ENCODE measurements at places on chromosomes 6 and 20. TPM values are rescaled to one million over a fixed set of nuclear protein-coding genes. Genes with fewer than 3 reads are reported as not detected.

DNA sequence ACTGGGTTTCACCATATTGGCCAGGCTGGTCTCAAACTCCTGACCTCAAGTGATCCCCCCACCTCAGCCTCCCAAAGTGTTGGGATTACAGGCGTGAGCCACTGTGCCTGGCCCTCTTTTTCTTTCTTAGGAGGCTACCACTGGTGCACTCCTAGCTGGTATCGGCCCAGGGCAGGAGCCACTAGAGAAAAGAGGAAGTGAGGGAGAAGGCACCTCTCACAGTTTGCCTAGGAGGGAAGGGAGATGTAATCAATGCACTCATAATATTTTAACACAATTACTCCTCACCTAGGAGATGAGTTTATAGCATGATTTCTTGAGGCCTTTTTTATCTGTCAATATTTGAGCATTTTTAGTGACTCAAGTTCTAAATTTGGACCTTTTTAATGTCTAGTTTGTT is 189.0 kb upstream of the SOX4 start:
- DNase-seq, result no peak

GRCh38 chr20:19928328-19929011 is 88.7 kb upstream of the NAA20 start:
- DNase-seq, result no peak

GRCh38 chr6:34940030-34940434 is 51.0 kb downstream of the ANKS1A start:
- DNase-seq, result no peak

DNA sequence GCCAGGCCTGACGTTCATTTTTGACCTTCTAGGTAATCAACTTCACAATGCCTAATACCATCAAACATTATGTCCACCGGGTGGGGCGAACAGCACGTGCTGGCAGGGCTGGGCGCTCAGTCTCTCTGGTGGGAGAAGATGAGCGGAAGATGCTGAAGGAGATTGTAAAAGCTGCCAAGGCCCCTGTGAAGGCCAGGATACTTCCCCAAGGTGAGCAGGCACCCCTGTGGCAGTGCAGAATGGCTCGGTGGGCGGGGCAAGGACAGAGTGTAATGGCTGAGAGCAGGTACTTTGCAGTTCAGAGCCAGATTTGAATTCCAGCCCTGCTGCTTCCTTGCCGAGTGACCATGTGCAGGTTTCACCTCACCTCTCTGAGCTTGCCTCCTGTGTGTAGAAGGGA is 17.1 kb downstream of the DDX27 start:
- DNase-seq, result no peak

DNA sequence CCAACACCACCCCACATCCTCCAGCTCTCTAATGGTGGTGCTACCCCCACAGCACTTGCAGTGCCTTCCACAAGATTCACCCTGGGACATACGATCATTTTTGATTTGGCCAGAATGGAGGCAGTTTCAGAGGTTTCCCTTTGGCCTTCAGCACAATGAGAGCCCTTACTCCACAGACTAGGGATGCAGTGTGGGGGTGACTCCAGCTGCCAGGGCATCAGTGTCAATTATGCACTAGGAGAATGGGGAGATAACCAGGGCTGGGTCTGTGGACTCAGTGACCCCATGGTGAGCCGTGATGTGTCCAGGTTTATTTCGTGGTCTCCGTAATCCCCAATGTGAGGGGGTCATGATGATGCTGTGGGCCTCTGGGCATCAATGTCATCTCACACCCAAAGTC is 31.5 kb upstream of the MICB start:
- DNase-seq, result no peak

DNA sequence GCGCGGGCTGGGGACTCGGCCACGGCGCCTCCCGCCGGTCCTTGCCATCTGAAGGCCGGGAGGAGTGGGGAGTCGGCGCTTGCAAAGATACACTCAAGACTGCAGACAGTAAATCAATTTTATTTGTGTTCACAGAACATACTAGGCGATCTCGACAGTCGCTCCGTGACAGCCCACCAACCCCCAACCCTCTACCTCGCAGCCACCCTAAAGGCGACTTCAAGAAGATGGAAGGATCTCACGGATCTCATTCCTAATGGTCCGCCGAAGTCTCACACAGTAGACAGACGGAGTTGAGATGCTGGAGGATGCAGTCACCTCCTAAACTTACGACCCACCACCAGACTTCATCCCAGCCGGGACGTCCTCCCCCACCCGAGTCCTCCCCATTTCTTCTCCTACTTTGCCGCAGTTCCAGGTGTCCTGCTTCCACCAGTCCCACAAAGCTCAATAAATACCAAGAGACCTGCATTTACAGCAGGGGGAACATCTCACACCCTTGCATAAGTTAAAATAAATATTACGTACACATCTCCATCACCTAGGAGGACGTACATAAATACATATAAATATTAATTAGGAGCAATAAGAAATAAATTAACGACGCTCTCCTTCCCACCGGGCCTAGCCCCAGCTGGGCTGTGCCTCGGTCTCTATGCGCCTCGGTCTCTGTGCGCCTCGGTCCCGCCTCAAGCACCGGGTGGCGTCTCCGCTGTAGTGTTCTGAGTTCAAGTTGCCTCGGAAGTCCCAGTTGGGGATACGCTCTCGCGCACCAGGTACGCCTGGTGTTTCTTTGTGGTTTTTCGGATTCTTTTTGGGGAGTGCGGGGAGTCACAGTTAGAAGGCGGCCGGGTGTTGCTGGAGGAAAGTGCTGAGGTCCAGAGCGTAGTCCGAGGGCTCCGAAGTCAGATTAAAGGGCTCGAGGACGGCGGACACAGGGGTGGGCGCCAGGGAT is 889 bp upstream of the FLOT1 start:
- no peak for DNase-seq

DNA sequence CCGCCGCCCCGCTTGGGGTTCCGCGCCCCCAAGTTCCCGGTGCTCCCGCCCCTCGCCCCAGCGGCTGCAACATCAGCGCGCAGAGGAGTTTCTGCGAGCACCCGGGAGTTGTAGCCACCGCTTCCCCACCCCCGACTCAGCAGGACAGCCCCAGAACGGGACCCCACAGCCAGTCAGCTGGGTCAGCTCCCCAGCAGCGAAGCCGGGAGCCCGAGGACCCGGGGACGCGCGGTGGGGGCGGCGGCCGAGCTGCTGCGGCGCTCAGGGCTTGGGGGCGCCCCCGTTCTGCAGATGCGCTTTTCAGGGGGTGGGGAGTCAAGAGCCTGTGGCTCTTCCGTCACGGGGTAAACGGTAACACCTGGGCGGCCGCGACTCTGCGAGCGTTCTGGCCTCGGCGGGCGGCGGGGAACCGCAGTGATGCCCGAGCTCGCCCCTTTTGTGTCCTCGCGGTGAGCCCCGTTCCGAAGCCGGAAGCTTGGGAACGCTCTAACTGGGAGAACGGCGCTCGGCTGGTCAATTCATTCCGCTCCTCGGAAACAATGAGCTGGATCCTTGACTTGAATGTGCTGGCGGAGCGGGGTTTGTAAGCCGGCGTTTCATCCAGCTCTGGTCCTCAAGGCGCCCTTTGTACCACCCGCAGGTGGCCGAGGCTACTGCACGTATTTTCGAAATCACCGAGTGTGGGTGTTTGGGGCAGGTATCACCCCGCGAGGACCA is 774 bp downstream of the PLEKHG1 start:
- DNase-seq, result peak; percentile 69

DNA sequence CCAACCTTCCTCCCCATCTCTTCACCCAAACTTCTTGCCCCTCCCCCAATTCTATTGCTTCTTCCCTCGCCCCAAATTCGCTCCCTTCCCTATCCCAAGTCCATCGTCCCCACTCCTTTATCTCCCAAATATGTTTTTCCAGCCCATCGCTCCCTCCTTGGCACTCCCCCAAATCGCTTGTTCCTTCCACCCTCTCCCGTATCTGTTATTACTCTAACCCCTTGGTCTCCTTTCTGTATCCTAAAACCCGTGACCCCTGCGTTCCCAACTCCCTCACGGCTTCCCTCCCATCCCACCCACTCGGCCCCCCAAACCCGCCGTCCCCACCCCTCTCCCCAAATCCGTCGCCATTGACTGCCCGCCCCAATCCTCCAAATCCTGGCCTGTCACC is 584 bp downstream of the MTCH1 start:
- no peak for DNase-seq

GRCh38 chr6:120779441-120779840 is 554.8 kb downstream of the TBC1D32 start:
- DNase-seq, result no peak

DNA sequence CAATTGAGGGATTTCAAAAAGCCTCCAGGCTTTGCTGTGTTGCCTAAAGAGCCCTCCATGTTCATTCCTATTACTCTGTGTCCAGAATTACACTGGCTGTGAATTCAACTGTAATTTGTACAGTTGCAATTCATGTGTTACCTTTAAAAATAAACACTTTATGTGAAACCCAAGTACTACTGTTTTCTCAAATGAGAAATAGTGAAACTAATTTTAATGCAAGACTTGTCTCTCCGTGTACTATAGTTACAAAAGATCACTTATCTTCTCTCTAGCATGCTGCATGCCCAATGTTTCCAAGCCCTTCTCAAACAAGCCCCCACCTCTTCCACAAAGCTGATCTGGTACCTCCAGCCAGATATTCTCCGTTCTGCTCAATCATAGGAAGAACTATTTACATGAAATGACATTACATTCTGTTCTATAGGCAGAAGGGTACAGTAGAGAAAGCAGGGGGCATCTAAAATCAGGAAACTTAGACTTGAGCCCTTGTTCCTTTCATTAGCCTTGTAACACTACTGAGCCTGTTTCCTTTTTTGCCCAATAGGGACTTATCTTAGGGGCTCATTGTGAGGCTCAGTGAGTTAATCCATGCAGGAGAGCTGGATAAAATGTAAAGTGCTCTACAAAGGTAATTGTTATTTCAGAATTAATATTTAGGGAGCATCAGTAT is 12.3 kb upstream of the COL9A1 start:
- DNase-seq, result no peak

DNA sequence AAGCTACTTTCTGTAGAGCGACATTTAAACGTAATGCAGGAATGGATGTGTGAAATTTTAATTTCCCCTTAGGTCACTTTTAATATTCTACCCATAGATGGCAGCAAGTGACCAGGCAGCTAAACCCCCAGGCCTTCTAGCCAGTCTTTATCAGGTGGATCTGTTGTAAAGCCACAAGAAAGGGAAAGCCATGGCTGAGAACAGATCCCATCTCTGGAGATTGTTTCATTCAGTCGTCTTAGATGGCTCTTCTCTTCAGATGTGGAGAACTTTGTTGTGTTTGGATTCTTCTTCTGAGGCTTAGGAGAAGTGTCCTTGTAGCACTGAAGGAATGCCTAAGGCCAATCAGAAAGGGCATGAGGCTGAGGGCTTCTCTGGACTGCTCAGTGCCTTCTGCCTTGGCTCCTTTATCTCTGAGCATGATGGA is 15.8 kb upstream of the RNF182 start:
- peak; percentile 66 for DNase-seq

GRCh38 chr6:82364087-82365015 is 734 bp downstream of the TPBG start:
- DNase-seq, result peak; percentile 44

- no peak for DNase-seq
These were observed 123.7 kb downstream of the AKAP7 start for GRCh38 chr6:131258816-131259476.

GRCh38 chr6:143971482-143972205 is 36.4 kb downstream of the PLAGL1 start:
- DNase-seq, result no peak

DNA sequence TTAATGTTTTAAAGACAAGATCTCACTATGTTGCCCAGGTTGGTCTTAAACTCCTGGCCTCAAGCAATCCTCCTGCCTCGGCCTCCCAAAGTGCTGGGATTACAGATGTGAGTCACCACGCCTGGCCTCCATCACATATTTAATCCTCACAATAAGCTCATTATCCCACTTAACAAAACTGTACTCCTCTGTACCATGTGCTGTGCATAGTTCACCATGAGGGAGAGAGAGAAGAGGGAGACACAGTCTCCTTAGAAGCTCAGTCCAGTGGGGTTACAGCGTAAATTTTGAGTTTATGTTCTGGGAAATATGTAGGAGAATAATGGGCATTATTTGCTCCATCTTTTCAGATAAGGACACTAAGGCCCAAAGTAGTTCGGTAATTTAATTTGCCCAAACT is 7.9 kb upstream of the CPNE5 start:
- DNase-seq, result no peak

DNA sequence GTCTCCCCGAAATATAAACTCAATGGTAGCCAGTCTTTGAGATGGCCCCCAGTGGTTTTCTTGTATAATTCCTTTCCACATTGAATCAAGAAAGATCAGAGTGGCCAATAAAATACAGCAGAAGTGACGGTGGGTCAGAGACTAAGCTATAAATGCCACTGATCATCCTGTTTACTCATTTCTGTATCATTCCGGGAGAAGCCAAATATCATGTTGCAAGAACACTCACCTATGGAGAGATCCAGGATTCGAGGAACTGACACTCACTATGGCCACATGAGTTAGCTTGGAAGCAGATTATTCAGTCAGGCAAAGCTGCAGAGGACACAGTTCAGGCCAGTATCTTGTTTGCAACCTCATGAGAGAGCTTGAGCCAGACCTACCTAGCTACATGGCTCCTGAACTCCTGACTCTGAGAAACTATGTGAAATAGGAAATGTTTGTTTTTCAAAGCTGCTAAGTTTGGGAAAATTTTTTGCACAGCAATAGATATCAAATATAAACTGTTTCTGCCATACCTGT is 132.4 kb upstream of the ADGRF1 start:
- DNase-seq, result no peak

- no peak for DNase-seq
These were observed 7.2 kb downstream of the GCNT2 start for GRCh38 chr6:10528158-10528981.

- DNase-seq, result no peak
These were observed 9.4 kb upstream of the PYGB start for GRCh38 chr20:25238319-25239037.

- DNase-seq, result no peak
These were observed 57.3 kb upstream of the TRAF3IP2 start for GRCh38 chr6:111662794-111663593.

GRCh38 chr20:31322504-31322903 is 14.1 kb upstream of the DEFB116 start:
- DNase-seq, result no peak

DNA sequence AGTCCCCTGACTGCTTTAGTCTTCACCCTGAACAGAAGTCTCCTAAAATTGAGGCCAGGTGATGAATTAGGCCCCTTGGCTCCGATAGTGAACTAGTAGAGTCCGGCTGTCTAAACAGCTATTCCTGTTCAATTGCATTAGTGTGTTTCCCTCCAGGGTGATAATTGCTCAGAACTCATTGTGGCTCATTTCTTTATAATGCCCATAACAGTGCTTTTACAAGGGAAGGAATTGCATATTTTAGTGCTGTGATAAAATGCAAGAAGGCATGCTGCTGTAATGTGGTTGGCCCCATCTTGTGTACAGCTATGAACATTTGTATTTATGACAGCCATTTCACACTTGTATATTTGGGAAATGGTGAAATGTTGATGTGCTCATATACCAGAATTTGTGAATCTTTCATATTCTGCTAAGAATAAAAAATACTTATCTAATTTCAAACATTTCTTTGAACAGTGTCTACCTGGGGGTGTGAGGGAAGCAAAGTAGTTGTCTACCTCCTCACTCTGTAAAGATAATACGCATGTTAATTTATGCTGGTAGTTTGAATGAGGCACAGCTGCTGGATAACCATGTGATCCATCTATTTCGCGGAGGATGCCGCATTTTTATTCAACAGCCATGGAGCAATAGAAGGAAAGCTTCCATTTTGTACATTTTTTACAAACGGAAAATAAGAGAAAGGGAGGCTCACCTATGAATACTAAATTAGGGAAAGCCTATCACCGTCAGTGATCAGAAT is 451.4 kb downstream of the NKAIN2 start:
- DNase-seq, result no peak

GRCh38 chr20:7855545-7855944 is 84.7 kb downstream of the HAO1 start:
- DNase-seq, result no peak

The BMP5 gene
- polyA plus RNA-seq, result 6.7 TPM

The EDN3 gene
- 5.1 TPM for polyA plus RNA-seq

The GDAP1L1 gene
- 0.50 TPM for polyA plus RNA-seq

The FITM2 gene
- 7.4 TPM for polyA plus RNA-seq
